ENCODE measurements at places on chromosomes 12 and 14.

DNA sequence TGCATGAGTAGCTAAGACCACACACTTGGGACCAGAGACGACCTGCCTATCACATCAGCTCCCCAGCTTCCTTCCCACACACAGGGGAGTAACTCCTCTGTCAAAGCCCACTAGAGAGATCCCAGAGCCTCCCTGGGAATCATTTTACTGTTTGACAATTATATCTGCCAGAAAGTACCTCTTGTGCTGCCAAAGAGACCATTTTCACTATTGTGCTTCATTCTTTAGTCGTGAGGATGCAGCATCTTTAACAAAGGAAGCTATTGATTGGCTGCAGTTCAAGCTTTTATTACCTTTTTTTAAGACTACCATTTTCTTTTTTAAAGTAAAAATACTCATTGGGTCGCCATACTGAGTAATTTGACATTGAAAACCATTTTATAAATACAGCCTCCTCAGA, 194.5 kb upstream of the RGS6 start:
- no peak for DNase-seq

DNA sequence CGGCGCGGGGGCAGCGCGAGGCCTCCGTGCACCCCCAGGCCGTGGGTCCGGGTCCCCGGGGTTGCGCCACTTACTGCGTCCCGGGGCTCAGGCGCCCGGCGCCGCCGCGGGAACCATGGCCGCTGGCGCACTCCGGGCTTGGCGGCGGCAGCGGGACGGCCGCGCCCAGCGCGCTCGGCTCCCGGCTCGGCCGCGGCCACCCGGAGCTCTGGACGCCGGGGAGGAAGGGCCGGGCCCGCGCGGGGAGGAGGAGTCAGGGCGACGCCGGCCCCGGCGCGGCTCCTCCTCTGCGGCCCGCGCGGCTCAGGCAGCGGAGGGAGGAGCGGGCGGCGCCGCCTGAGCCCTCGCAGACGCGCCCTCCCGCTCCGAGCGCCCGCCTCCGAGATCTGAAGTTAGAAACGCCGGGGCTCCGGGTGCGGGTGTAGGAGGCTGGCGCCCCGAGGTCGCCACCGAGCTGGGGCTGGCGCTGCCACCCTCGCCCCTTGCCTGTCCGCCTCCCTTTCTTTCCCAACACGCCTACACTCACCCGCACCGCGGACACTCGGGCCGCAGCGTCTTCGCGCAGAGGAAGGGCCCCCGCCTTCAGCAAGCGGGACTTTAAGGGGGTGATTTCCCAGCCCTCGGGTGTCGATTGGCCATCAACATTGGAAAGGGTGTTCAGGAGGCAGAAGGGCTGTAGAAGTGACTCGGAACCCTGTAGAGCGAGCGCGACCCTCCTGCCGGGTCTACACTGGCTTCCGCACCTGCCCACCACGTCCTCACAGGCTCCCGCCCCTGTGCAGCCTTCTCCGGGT, at the start of gene NIN:
Gene NIN, minus strand, starts transcription at position 231 of the 794 bp plus-strand sequence. CDS start 9,106 bp downstream, outside the sequence.
- peak; percentile 41 for DNase-seq

DNA sequence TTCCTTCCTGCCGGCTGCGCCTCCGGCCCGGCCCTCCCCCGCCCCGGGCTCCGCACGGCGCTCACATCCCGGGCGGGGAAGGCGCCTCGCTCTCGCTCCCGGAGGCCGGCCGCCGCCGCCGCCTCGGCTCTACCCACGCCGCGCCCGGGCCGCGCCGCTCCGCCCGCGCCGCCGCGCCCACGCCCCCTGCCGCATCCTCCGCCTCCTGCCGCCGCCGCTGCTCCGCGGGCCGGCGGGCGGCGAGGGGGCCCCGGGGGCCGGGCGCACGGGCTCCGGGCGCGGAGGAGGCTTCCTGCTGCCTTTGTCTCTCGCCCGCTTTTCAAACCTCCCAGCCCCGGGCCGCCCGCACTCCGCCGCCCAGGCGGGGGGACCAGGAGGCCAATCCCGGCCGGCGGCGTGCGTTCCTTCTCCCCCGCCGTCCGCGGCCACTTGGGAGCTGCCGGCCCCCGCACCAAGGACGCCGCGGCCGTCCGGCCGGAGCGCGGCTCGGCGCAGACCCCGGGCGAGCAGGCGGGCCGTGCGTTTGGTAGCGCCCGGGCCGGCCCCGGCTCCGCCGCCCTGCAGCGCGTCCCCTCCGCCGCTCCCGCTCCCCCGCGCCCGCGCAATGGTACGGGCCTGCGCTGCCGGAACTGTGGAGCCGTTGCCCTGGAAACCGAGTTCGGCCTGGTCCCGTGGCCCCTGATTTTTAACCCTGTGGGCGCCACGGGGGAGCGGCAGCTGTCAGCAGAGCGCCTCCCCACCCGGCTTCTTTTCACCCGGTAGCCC, at the start of gene FBXL14:
Gene FBXL14, minus strand, starts transcription at position 321 of the 765 bp plus-strand sequence. CDS start 515 bp downstream, outside the sequence.
- peak; percentile 72 for DNase-seq

DNA sequence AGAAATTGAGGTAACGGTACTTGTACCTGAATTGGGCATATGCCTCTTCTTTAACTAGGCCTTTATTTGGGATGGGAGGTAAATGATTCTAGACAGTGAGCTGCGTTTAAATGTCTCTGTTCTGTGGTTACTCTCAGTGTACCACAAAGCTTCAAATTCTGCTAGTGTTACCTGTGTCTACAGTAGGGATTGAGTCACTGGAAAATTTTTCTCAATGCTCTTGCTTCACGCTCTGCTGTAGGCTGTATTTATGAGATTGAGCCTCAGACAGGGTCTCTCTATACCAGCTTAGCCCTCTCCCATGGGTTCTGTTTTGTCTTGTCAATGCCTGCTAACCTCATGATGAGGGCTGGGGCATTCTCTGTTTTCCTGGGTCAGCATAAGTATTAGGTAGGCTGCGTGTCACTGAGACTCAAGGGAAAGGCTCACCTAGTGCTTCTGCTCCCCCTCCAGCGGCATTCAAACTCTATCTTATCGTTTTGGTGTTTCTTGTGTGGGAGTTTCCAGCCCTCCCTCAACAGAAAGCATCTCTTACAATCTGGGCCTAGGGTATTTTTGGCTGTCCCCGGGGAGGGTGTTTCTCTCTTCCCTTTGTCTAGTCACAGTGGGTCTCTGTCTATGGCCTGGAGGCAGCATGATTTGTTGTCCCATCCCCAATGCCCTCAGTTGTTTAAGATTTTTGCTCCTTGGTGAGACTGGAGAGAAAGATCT, 285.8 kb downstream of the ADGRD1 start:
- no peak for DNase-seq

DNA sequence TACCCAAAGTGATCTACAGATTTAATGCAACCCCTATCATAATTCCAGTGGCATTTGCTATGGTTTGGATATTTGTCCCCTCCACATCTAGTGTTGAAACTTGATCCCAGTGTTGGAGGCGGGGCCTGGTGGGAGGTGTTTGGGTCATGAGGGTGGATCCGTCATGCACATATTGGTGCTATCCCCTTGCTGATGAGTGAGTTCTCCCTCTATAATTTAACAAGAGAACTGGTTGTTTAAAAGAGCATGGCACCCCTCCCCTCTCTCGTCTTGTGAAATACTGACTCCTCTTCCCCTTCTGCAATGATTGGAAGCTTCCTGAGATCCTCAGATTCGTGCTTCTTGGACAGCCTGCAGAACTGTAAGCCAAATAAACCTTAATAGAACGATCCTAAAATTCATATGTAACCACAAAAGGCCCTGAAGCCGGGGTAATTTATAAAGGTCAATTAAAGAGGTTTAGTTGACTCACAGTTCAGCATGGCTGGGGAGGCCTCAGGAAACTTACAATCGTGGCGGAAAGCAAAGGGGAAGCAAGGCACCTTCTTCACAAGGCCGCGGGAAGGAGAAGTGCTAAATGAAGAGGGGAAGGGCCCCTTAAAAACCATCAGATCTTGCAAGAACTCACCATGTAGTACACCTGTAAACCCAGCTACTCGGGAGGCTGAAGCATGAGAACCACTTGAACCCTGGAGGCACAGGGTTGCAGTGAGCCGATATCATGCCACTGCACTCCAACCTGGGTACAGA, 41.2 kb downstream of the SLC39A9 start:
- DNase-seq: no peak

GRCh38 chr12:25957793-25958427, 572 bp upstream of the RASSF8 start:
- no peak for DNase-seq

DNA sequence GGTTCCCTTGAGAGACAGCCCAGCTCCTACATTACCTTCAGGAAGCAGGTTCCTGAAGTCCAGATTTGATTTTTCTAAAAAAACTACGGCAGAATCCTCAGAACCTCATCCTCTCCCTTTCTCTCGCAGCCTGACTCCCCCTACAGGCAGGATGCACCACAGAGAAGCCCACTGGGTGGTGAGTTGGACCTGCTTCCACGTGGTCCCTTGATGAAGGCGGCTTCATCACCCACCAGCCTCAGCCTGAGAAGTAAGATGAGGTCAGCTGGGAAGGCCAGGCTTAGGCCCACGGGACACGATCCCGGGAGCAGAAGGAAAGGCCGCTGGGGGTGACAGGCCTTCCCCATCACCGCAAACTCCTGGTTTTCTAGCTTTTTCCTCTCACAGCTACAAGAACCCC, 83.0 kb downstream of the ACTN1 start:
- no peak for DNase-seq

- DNase-seq: no peak
These were observed 35.0 kb upstream of the KCNA5 start for GRCh38 chr12:5008661-5009060.

- DNase-seq: no peak
These were observed 124.9 kb downstream of the ATP23 start for GRCh38 chr12:58066296-58066695.

DNA sequence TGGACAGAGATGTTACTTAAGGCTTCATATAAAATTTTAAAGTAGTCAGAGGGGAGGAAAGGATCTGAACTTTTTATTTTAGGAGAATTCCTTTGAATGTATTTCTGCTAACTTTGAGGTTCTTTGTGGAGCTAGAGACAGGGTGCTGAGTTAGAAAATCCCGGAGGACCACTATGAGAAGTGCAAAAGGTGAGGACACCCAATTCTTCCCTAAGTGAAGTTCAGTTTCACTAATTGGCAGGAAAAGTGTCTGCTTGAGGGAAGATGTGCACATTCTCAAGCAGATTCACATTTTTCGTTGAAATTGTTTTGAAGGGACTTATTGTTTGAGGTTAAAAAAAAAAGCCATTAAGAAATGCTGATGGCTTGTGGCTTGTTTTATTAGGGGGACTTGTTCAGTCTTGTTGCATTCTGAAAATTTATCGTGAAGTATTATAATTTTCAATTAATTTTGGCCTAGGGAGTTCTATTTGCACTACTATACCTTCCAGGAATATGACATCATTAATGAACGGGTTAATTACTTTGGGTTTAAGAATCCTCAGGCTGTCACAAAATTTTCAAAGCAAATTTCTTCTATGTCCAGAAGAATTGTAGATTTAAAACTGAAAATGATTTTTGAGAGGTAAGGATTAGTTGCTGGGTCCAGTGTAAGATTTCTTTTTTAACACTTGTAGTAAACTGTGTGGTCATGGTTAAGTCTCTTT, 1.8 kb downstream of the PCNX1 start:
- DNase-seq: no peak

- no peak for DNase-seq
These were observed 29.1 kb downstream of the GABARAPL1 start for GRCh38 chr12:10241727-10242126.

- DNase-seq: no peak
These were observed 43.9 kb upstream of the GNPNAT1 start for GRCh38 chr14:52835122-52835903.

- DNase-seq: no peak
These were observed 28.8 kb downstream of the MAP3K9 start for GRCh38 chr14:70780396-70781075.

- DNase-seq: no peak
These were observed 13.2 kb upstream of the KRT80 start for GRCh38 chr12:52204931-52205505.

DNA sequence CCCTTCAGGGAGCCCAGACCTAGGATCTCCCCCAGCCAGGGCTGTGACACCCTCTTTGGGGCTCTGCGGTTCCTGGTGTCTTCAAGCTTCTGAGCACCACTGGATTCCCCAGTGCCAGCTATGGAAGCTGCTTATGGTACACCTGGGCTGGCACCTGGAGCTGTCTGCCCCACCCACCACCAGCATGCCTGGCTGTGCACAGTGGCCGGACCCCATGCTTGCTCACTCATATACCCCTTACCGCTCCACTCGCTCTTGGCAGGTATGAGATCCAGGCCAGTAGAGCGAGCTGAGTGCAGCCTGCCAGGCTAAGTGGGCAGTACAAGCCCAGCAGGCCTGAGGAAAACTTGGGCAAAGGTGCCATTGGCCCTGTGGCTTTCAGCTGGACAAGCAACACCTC, 114.0 kb downstream of the DACT1 start:
- no peak for DNase-seq

GRCh38 chr14:67357969-67358354, 1.6 kb downstream of the ATP6V1D start:
- DNase-seq: no peak

- no peak for DNase-seq
These were observed at the start of gene MYO1H for GRCh38 chr12:109347589-109347988. MYO1H (plus strand) TSS chr12:109347900; CDS start chr12:109347961, 61 bp downstream.

DNA sequence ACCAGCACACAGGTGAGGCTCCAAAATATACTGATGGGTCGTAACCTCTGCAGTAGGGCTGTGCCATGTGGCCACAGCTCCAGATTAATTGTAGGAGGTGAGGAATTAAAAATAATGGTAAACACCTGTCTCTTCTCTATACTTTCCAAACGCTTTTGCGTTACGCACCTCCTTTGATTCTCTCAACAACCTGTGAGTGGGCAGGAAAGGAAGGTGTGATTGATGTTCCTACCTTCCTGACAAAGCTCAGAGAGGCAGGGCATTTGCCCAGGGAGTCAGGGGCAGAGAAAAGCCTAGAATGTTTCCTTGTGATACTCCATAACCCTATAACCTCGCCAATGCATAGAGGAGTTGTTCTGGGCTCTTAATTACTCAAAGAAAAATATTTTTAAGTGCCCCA, 124.9 kb downstream of the PRMT8 start:
- no peak for DNase-seq

DNA sequence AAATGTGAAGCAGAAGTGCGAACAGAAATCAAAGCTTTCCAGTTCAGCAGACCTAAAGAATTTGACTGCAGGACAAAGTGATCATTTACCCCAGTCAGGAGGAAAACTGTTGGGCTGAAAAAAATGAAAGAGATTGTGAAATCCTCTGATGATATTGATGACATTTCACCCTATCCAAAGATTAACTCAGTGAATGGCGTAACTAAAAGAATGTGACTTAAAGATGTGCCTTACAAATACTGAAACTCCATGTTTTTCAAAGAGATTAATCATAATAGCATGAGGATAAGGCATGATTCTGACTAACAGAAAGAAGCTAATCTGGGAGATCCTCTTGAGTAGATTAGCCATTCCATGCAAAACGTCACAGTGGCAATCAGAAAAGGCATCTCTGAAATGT, 225.6 kb downstream of the DUSP6 start:
- no peak for DNase-seq

- no peak for DNase-seq
These were observed 3.0 kb downstream of the ZBTB1 start for GRCh38 chr14:64507376-64508156.

DNA sequence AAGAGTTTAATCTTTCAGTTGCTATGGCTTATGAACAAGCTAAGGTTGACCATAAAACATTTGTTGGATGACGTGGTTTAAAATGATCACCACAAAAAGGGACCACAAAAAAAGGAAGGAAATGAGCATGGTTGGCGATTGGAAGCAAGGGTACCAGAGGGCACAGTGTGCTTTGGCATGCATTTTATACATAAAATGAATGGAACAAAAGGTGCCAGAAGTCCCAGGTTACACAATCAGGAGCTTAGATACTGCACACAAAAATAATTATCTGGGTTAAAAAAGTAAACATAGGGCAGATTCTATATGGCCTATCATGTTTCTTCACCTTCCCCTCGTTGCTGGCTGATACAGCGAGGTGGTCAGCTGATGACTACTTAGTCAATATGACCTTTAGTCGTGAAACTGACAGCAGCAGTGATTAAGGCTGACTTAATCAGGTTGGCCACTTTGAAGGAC, 50.7 kb downstream of the ZC3H14 start:
- DNase-seq: no peak
